T follicular helper cell (primary cell): ENCODE measurements at places on chromosomes 7 and 10.

- no peak for DNase-seq
Measured at GRCh38 chr7:94701555-94701973, 45.6 kb upstream of the SGCE start.

DNA sequence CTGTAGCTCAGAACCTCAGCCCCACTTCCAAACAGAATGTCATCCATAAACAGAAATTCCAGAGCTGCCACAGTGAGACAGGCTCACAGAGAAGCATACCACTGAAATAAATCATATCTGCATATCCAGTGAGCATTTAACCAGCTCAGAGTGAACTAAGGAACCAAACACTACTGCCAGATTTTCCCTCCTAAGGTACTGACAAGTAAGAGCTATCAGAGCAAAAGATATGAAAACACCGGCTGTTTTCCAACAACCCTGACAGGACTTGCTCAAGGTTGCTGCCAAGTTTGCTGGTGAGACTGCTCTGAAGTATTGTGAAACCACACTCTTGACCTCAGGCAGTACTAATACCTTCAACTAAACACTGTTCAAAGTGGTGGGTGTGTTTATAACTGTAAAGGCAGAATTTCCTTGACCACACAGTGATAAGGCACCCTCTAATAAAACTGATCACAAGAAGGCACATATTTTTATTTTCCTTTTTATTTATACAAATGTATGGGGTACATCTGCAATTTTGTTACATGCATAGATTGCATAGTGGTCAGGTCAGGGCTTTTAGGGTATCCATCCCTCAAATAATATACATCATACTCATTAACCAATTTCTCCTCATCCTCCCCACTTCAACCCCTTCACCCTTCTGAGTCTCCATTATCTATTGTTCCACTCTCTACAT, 18.3 kb downstream of the SGMS1 start:
- no peak for DNase-seq

- DNase-seq, result no peak
Measured at GRCh38 chr7:159120540-159120919, 24.1 kb downstream of the VIPR2 start.

- DNase-seq, result no peak
Measured at GRCh38 chr7:44324204-44324480, 1.3 kb downstream of the CAMK2B start.
